ENCODE measurements at places on chromosomes 7 and 10. TPM values are rescaled to one million over a fixed set of nuclear protein-coding genes. Genes with fewer than 3 reads are reported as not detected.

CPN1 gene
- not detected for polyA plus RNA-seq

PDLIM1 gene
- 93.5 TPM for polyA plus RNA-seq

NODAL gene
- 0.24 TPM for polyA plus RNA-seq

FGFR2 gene
- polyA plus RNA-seq: not detected

STEAP1B gene
- 2.2 TPM for polyA plus RNA-seq

GFRA1 gene
- not detected for polyA plus RNA-seq

NUTM2E gene
- polyA plus RNA-seq: 0.87 TPM

PLAC9 gene
- 85.9 TPM for polyA plus RNA-seq

IFIT2 gene
- polyA plus RNA-seq: 7.9 TPM

SLC18A3 gene
- polyA plus RNA-seq: not detected

AIFM2 gene
- 2.2 TPM for polyA plus RNA-seq

MKI67 gene
- 67.1 TPM for polyA plus RNA-seq

TRPV5 gene
- polyA plus RNA-seq: not detected

PRPS1L1 gene
- polyA plus RNA-seq: not detected

AKR1C4 gene
- polyA plus RNA-seq: not detected

TMEM236 gene
- 0.34 TPM for polyA plus RNA-seq

GGCT gene
- polyA plus RNA-seq: 41.2 TPM

SFXN3 gene
- 33.3 TPM for polyA plus RNA-seq

HOXA6 gene
- polyA plus RNA-seq: 9.0 TPM

HMX2 gene
- not detected for polyA plus RNA-seq

IDI2 gene
- polyA plus RNA-seq: not detected

DENND2A gene
- 45.5 TPM for polyA plus RNA-seq

TUBAL3 gene
- polyA plus RNA-seq: 0.14 TPM

CYP3A4 gene
- not detected for polyA plus RNA-seq

PDGFA gene
- 34.6 TPM for polyA plus RNA-seq

CRHR2 gene
- 2.1 TPM for polyA plus RNA-seq

VSTM4 gene
- polyA plus RNA-seq: 37.8 TPM

SEPTIN14 gene
- polyA plus RNA-seq: not detected

SFRP5 gene
- polyA plus RNA-seq: 2.3 TPM

TMEM273 gene
- polyA plus RNA-seq: 6.8 TPM

PLEKHS1 gene
- polyA plus RNA-seq: 0.44 TPM

CXCL12 gene
- 263 TPM for polyA plus RNA-seq

FGL2 gene
- 26.4 TPM for polyA plus RNA-seq

GET4 gene
- 40.1 TPM for polyA plus RNA-seq

PALD1 gene
- 17.4 TPM for polyA plus RNA-seq

TEX47 gene
- polyA plus RNA-seq: not detected

CALN1 gene
- 1.4 TPM for polyA plus RNA-seq

GIMAP7 gene
- 10.4 TPM for polyA plus RNA-seq

PCLO gene
- polyA plus RNA-seq: 0.54 TPM

FRMD4A gene
- polyA plus RNA-seq: 41.1 TPM

RTKN2 gene
- polyA plus RNA-seq: 6.0 TPM
